ENCODE measurements at places on chromosomes 1 and 21.
A peak's percentile ranks its signal among the peaks of the same experiment; 100 is the strongest.

- DNase-seq, result no peak
These were observed 455.5 kb downstream of the PLPP3 start for GRCh38 chr1:56123826-56124225.

DNA sequence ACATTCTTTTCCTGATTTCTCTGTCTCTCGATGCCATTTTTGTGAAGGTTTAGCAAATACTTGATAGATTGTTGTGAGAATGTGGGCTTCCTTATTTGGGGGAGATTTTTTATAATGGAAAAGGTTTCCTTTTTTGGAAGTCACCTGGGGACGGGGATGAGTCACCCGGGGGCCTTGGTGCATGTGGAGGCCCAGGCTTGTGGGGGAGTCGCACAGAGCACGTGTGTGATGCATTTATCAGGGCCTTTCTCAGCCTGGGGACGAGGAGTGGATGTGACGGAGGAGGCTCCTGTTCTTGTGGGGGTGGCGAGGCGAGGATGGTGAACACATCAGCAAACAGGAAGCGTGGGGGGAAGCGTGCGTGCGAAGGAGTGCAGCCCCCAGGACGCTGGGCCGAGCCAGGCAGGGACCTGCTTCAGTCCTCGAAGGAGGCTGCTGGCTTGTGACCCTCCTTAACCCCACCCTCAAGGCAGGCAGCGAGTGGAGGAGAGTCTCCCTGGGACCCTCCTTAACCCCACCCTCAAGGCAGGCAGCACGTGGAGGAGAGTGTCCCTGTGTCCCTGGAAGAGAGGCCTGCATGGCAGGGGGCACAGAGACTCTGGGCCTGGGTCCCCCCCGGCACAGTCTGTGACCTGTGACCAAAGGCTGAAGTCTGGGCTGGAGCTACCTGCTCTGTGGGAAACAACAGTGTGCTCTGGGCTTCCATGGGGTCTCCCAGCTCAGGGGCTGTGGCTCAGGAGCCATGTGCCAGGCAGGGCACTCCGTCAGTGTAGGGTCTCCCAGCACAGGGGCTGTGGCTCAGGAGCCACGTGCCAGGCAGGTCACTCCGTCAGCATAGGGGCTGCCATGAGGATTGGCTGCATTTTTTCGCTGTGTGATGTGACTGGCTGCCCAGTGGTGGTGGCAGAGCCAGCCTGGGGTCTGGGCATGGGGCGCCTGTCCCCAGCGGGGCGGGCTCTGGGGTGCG, 57.2 kb downstream of the AGPAT3 start:
- peak; percentile 18 for DNase-seq

DNA sequence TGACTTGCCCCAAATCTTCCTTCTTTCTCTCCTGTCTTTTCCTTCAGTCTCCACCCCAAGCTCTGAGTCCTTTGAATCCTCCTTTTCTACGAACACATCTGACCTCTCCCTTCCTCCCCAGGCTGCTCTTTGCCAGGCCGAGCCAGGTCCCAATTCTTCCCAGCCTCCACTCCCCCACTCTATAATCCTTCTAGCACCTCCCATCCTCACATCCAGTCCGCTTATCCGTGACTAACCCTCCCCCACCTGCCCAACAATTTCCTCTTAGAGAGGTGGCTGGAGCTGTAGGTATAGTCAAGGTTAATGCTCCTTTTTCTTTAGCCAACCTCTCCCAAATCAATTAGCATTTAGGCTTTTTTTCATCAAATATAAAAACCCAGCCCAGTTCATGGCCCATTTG, 9.5 kb upstream of the HPDL start:
- DNase-seq, result no peak

DNA sequence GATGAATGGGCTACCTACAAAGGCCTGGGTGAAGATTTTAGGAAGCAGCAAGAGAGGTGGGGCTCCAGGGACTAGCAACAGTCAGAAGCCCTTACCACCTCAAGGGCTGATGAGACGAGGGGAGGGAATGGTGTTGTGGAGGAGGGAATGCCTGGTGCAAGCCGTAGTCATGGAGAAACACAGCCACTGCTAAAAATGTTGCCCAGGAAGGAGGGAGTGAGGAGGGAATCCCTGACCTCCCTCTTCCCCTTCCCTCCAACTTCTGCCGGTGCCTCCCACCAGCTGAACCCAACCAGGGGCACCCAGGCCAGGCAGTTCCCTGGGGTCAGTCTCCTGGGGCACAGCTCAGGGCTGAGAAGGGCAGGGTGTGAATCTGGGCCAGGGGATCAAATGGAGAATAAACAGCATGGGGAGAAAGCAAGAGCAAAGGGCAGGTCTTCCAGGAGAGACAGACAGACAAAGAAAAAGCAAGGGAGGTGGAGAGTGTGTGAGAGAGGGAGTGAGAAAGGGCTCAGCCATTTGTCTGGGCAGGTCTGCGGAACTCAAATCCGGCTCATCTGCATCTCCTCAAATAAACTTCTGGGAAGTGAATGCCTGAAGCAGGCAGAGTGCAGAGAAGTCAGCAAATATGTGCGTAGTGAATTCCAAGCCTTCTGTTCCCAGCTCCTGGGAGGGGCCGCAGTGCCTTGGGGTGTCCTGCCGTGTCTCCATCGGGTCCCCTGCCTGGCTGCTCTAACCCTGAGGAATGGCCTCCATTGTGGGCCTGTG, 27.1 kb upstream of the POU3F1 start:
- DNase-seq, result no peak

DNA sequence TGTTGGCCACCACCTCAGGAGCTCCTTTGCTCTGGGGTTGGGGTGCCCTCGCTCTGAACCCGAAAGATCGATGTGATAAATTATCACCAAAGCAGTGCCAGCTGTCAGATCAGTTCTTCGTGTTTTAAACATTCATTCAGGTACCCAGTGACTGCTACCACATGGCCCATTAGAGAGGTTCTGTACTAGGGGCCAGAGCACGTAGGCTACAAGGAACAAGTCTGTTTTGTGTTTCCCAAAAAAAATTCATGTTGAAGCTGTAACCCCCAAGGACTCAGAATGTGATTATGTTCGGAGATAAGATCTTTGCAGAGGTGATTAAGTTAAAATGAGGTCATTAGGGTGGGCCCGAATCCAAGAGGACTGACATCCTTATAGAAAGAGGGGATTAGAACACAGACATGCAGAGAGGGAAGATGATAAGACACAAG, 526.9 kb downstream of the NPHP4 start:
- no peak for DNase-seq

Data from stimulated activated CD4-positive, alpha-beta T cell treated with anti-CD3 and anti-CD28 coated beads, Interleukin-15, amount 100 ng/mL, for 1 hour (primary cell).